ENCODE measurements at places on chromosomes 13 and 19.

DNA sequence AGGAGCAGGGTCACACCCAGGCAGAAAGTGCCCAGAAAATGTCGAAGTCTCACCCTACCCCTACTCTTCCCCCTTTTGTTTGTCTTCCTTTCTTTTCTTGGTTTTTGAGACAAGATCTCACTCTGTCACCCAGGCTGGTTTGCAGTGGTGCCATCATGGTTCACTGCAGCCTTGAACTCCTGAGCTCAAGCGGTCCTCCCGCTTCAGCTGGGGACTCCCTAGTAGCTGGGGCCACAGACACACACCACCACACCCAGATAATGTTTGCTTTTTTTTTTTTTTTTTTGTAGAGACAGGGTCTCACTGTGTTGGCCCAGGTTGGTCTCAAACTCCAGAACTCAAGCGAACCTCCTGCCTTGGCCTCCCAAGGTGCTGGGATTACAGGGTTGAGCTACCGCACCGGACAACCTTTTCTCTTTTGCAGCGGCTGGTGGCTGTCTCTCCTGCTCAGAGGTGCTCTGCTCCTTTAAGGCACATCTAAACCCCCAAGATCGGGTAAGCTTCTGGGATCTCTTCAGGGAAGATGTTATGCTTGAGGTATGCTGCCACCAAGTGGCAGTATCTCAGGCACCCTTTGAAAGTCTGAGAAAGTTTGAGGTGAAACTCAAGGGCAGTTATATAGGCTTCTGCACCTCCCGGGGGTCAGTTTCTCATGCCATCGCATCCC, 22.4 kb upstream of the EBI3 start:
- no peak for DNase-seq

- DNase-seq, result no peak
These were observed 1029.8 kb downstream of the DIAPH3 start for GRCh38 chr13:59133903-59134302.

- no peak for DNase-seq
These were observed 53.6 kb upstream of the ARHGEF7 start for GRCh38 chr13:111061358-111062045.

DNA sequence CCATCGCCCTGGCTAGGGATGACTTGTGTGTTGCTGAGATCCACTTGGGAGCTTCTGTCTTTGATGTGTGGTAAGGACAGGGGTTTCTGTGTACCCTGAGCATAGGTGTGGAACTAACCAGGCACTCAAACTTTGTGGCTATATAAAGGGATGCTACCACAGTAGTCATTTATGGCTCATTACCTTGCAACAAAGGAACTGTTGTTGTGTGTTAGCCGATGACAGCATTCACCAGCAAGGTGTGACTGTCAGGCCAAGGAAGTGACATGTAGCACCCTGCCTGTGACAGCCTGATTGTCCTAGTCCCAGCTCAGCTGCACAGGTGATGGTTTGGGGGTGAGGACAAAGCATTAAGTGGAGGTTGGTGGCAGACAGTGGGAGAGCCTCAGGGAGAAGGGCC, 73.6 kb downstream of the COG3 start:
- no peak for DNase-seq

DNA sequence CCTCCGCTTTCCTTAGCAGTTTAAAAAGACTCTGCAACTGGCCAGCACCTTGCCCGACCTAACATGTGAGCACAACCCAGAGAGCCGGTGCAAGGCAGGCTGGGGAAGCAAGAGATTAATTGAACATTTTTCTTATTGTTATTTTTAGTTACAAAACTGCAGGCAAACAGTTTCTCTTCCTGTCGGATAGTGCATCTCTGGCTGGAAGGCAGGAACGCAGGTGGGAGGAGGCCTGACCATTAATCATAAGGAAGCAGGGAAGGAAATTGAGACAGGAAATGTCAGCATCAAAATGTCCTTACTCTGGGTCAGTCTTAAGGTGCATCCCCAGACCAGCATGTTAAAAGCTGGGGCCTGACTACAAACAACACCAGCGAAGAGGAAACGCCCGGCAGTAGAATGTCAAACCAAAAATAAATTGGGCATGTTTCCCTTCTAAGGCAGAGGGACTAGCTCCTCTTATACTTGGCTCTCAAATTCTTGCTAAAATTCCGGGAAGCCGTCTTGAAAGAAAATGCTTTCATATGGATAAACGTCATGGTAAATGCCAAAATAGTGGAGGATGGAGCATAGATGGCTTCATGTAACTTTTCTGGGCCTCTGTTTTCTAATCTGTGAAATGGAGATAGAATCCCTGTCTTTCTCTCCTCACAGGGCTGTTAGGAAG, 226.8 kb downstream of the RAP2A start:
- no peak for DNase-seq

GRCh38 chr13:77925616-77926015, 7.0 kb upstream of the EDNRB start:
- DNase-seq, result no peak

DNA sequence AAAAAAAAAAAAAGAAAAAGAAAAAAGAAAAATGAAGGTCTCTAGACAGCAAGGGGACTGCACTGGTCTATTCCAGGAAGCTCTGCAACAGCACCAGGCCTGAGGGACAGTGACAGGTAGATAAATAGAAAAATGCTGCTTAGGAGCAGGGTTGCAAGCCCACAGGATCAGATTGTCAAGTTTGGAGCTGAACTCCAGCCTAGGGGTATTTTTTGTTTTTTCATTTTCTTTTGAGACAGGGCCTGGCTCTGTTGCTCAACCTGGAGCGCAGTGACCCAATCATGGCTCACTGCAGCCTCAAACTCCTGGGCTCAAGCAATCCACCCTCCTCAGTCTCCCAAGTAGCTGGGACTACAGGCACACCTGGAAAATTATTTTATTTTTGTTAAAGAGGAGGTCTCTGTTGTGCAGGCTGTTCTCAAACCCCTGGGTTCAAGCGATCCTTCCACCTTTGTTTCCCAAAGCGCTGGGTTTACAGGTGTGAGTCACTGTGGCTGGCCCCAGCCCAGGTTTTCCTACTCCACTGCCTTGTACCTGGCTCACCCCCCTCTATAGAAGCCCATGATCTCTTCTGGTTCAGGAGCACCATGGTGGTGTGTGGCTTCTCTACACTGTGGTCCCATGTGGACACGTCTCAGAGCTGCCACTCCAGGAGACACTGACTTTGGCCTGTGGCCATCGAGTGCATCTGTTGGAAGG, 23.9 kb downstream of the POP4 start:
- DNase-seq, result no peak

- no peak for DNase-seq
These were observed 149.3 kb downstream of the VWA8 start for GRCh38 chr13:41811588-41812021.

DNA sequence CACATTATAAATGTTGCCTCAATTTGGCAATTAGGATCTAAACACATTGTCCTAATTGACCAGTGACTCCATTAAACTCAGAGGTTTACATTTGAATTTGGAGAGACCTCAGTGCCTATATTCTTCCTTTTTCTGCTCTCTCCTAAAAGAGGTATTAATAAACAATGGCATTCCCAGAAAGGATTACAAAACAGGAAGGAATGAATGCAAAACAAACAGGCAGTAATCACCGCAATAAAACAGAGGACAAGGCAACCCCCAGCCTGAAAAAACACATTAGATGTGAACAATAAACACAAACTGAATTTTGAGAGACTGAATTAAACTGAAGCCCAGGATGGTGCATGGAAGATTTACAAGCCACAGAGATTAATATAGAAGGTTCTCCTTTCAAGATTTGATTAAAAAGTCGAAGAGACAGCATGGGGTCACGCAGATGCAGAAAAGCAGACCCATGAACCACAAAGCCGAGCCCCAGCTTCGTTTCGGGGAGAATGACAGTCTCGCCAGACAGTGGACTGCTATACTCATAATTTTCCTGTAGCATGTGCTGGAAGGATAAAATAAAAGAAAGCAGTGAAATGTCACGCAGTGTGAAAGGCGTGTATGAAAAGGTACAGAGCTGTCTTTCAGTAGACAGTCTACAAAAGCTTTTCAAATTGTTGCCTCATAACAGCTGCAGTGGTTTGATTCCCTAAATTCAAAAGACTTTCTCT, 503.0 kb downstream of the LIG4 start:
- no peak for DNase-seq

GRCh38 chr19:13788991-13789390, 6.3 kb upstream of the ZSWIM4 start:
- no peak for DNase-seq

GRCh38 chr13:76503291-76503690, 382.9 kb downstream of the KCTD12 start:
- no peak for DNase-seq

DNA sequence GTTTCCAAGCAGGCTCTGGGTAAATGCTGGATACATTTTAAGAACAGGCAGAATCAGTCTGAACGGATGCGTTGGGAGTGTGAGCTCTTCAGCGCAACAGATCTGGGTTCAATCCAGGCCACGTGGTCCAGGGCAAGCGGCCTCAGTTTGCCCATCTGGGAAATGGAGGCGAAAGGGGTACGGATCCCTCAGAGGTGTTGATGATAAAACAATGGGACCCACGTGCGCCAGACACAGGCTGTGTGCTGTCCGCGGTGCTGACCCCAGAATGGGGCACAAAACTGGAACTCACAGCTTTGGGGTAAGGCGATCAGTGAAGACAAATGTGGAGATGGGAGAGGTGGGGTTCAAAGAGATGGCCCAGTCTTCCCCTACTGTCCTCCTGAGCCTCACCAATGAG, 13.1 kb upstream of the PDE4C start:
- DNase-seq, result no peak

GRCh38 chr19:44951179-44952159, 3.7 kb upstream of the CLPTM1 start:
- DNase-seq, result peak; percentile 64

DNA sequence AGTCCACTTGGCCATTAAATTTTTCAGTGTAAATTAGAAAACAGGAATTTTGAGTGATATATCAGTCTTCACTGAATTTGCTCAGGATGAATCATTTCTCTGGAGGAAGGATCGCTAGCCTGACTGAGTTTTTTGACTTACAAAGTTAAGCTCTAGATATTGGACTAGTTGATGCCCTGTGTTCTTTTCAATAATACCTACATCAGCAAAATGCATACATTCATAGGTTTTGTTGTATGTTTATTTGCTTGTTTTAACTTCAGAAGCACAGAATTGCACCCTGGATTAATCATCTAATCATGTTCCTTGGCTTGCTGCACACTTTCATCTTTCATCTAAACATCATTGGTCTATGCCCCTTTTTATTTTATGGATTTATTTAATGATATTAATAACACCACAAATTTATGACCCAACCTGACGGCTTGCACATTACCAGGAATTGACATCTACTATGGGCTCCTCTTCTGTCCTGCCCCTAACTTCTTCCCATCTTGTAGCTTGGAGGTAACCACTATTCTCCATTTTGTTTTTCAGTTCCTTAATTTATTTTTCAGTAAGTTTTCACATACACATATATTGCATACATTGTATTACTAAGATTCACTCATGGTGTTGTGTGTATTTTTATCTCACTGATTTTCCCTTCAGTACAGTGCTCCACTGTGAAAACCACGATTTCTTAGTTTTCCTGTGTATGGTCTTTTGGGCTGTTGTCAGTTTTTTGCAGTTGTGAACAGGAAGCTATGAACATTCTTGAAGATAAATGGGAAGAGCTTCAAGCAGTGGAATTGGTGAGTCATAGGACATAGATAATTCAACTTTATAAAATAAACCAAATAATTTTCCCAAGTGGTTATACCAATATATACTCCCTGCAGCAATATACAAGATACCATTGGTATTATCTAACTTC, 23.3 kb downstream of the COMMD6 start:
- no peak for DNase-seq

DNA sequence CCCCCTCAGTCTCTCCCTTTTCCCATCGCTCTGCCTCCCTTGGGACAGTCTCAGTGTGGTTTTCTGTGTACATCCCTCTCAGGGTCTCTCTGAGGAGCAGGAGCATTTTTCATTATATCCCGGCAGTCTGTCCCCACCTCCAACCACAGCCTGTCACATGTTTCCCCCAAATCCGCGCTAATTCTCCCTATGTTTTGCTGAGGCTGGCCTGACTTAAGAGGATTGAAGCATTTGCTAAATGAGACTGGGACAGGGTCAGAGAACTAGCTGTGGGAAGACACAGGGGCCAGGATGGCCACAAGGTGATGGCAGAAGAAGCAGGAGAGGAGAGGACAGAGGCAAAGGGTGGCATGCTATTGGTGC, 5.5 kb downstream of the TPRX1 start:
- no peak for DNase-seq

- DNase-seq, result no peak
These were observed 29.0 kb upstream of the ZNF709 start for GRCh38 chr19:12513531-12514061.

DNA sequence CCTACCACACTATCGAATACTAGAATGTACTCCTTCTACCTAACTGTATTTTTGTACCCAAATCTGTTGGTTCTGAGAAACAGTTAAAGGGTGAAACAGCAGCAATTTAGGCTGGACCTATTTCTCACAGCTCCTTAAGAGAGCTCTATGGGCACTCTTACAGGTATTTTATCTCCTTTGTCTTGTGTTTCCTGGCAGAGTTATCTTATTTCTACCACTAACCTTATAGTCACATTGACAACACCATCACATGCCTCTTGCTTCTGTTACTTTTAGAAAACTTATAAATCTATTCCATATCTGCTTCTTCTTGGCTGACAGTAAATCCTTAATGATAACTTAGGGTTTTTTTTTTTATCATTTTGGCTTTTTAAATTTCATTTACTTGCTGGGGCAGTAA, 130.7 kb downstream of the MYO16 start:
- no peak for DNase-seq

DNA sequence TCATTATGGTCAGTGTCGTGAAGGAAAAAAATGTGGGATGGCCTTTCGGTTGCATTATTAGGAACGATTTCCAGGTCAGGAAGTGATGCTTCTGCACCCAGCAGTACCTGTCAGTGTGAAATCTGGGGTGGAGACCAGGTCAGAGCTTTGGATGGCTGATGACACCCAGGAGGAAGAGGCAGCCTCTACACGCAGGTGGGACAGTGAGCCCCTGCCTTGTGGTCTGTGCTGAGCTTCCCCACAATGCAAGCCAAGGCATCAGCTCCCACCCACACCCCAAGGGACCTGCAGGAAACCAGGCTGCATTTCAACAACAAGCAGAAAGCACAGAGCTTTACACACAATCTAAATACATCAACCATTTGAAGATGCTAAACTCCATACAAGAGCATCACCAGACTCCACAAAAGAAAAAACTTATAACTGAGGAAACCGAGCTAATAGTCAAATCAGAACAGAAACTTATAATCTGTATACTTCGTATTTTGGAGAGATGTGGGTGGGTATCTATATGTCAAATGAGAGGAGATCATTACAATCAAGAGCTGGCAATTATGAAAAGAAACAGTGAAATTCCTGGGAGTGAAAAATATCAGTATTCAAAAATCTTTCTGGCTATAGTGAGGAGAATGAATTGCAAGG, 130.1 kb downstream of the ZDHHC20 start:
- DNase-seq, result no peak

DNA sequence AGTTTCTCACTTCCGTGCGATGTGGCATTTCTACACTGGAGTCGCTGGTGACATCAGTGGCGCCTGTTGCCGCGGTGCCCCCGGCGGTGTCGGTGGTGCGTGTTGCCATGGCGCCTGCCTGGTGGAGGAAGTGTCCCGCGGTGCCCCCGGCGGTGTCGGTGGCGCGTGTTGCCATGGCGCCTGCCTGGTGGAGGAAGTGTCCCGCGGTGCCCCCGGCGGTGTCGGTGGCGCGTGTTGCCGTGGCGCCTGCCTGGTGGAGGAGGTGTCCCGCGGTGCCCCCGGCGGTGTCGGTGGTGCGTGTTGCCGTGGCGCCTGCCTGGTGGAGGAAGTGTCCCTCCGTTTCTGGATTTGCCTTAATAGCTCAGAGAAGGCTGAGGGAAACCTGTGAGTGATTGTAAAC, 127.6 kb downstream of the KDM4B start:
- no peak for DNase-seq

GRCh38 chr13:93320942-93321341, 94.3 kb downstream of the GPC6 start:
- no peak for DNase-seq
